Suprapubic skin (tissue), 4 donors: ENCODE measurements at places on chromosomes 2 and 18. TPM values are rescaled to one million over a fixed set of nuclear protein-coding genes. Genes with fewer than 3 reads are reported as not detected.

NGEF gene
- total RNA-seq: 18.0 TPM

IL1F10 gene
- total RNA-seq: 16.1 TPM

CCDC85A gene
- total RNA-seq: 2.3 TPM

DTYMK gene
- 18.0 TPM for total RNA-seq

SKOR2 gene
- total RNA-seq: not detected

- no peak overlapping the region for H3K27ac ChIP-seq
- no peak overlapping the region for H3K4me3 ChIP-seq
- H3K36me3 ChIP-seq: no peaks in the 10 kb centered on the region
- H3K27me3 ChIP-seq: no peaks in the 10 kb centered on the region
- H3K4me1 ChIP-seq: no peaks in the 10 kb centered on the region
These were observed 595.1 kb downstream of the MBD2 start for GRCh38 chr18:53629337-53629736.

- no peaks in the 10 kb centered on the region for H3K27me3 ChIP-seq
- H3K4me1 ChIP-seq: no peaks in the 10 kb centered on the region
- no peak overlapping the region for H3K4me3 ChIP-seq
- H3K27ac ChIP-seq: no peak overlapping the region
These were observed 37.0 kb upstream of the YPEL5 start for GRCh38 chr2:30109856-30110255.

GRCh38 chr18:58335223-58335622 lies 291.2 kb downstream of the NEDD4L start:
- H3K27me3 ChIP-seq: no peaks in the 10 kb centered on the region
- no peak for DNase-seq
- H3K4me1 ChIP-seq: peaks cover 21% of the 10 kb centered on the region
- no peak overlapping the region for H3K27ac ChIP-seq
- no peaks in the 10 kb centered on the region for H3K36me3 ChIP-seq

DNA sequence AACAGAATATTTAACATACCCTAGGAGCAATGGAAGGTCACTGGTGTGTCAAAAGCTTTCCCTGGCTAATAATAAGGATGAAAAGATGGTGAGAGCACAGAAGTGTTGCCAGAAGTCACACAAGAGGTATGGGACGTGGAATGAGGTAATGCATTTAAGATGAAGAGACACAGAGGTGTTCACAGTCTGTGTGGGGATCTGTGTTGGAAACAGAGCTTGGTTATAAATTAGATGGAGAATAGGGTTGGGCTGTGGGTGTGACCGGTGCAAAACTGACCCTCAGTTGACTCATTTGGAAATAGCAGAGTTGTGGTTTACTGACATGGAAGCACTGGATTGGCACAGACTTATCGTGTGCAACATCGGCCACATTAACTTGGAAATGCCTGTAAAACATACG lies 372.5 kb downstream of the SATB2 start:
- H3K4me3 ChIP-seq: no peak overlapping the region
- no peak for DNase-seq
- no peak overlapping the region for H3K27ac ChIP-seq
- H3K27me3 ChIP-seq: no peaks in the 10 kb centered on the region
- H3K4me1 ChIP-seq: no peaks in the 10 kb centered on the region

- no peaks in the 10 kb centered on the region for H3K36me3 ChIP-seq
- H3K27ac ChIP-seq: no peak overlapping the region
- no peaks in the 10 kb centered on the region for H3K27me3 ChIP-seq
- H3K4me3 ChIP-seq: no peak overlapping the region
- H3K4me1 ChIP-seq: peaks cover 3% of the 10 kb centered on the region
These were observed 18.0 kb upstream of the YWHAQ start for GRCh38 chr2:9648821-9649220.

GRCh38 chr18:22827216-22827615 lies 105.9 kb upstream of the RBBP8 start:
- H3K27ac ChIP-seq: peak overlapping the region; percentile 55
- no peak overlapping the region for H3K4me3 ChIP-seq
- DNase-seq: no peak

DNA sequence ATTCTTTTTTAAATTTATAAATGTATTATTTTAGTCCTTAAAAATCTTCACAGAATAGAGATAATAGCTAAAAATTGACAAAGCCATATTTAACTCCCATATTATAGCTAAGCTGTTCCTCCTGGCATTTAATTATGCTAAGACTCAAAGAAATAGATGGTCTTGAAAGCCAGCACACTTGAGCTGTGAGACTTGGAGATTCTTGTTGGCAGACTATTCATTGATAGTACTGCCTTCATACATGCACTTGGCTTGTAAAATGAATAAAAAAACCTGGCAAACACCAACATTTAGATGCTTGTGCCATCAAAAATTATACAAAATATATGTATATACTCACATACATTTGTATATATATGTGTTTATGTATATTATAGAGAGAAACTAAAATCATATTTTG lies 9.7 kb upstream of the LDAH start:
- H3K4me1 ChIP-seq: no peaks in the 10 kb centered on the region
- no peak overlapping the region for H3K27ac ChIP-seq
- no peaks in the 10 kb centered on the region for H3K36me3 ChIP-seq
- no peak for DNase-seq

GRCh38 chr18:42039396-42039795 lies 84.4 kb downstream of the PIK3C3 start:
- H3K27ac ChIP-seq: no peak overlapping the region
- H3K4me3 ChIP-seq: no peak overlapping the region
- DNase-seq: no peak
- peaks cover 82% of the 10 kb centered on the region for H3K36me3 ChIP-seq
- no peaks in the 10 kb centered on the region for H3K27me3 ChIP-seq

DNA sequence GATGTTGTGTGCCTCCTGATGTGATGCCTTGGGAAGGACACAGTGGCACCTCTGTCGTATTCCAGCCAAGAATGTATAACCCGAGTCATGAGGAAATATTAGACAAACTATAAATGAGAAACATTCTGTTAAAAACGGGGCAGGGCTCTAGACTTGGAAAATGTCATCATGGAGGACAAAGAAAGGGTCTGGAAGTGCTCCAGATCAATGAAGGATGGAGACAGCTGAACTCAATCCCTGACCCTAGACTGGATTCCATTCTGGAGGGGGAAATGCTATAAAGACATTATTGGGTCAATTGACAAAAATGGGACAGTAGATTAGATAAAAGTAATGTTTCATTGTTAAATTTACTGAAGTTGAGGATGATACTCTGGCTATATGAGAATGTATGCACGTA lies 92.1 kb downstream of the SLC4A3 start:
- no peaks in the 10 kb centered on the region for H3K27me3 ChIP-seq
- H3K4me3 ChIP-seq: no peak overlapping the region
- no peak for DNase-seq
- no peaks in the 10 kb centered on the region for H3K36me3 ChIP-seq
- H3K4me1 ChIP-seq: no peaks in the 10 kb centered on the region
- H3K27ac ChIP-seq: no peak overlapping the region

DNA sequence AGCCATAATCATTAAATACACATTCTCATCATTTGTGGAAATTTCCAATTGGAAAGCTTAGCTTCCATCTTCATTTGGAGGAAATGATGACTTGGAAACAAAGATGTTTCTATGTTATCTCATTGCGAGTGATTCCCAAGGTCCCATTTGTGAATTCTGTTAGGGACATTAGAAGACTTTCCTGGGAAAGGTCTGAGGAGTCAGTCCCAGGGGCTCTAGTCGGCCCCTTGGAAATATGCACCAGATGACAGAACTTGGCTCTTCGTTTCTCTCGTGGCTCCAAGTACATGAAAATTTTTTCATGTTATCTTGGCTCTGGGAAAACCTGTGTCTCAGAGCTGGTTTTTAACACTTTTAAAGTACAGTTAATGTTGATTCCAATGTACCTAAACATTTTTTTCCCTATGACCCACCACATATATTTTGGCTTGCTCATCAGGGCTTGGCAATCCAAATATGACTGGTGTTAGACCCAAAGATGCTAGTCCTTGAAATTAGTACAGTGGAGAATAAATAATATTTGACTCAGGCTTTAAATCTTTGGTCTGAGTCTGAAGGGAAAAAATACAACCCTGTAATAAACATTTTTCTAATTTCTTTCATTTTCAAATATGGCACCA lies 15.4 kb upstream of the CAVIN2 start:
- H3K27me3 ChIP-seq: no peaks in the 10 kb centered on the region
- peaks cover 25% of the 10 kb centered on the region for H3K4me1 ChIP-seq
- DNase-seq: no peak
- H3K27ac ChIP-seq: no peak overlapping the region
- H3K4me3 ChIP-seq: no peak overlapping the region

DNA sequence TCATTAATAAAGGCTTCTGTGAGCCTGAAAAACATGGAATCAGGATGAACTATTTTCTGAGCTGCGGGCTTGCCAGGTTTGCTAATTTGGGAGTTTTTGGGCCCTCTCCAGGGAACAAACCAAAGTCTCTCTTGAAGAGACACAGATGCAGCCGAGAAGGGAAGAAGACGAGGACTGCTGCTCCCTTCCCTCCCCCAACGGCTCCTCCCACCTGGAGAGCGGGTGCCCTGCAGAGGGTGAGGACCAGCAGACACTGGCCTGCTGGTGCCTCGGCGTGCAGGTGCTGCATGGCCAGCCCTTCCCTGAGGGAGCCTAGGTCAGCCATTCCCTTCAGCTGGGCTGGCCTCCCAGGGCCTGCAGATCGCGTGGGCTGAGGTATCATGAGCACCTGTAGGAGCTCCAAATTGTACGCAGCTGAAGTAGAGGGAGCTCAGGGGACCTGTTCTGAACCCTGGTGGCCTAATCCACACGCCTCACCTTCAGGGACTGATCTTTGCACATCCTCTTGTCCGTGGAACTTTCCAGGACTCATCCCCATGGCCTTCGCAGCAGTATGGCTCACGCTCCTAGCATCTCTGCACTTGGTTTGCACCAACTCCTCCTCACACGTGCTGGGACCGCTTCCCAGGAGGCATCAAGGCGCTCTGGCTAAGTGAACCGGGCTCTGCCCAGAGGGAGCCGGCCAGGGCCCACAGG lies 19.5 kb downstream of the EMX1 start:
- no peak overlapping the region for H3K27ac ChIP-seq
- peaks cover 15% of the 10 kb centered on the region for H3K4me1 ChIP-seq
- no peak for DNase-seq
- no peaks in the 10 kb centered on the region for H3K36me3 ChIP-seq
- H3K4me3 ChIP-seq: no peak overlapping the region
